ENCODE measurements at places on chromosomes 16 and 17.
A peak's percentile ranks its signal among the peaks of the same experiment; 100 is the strongest.

- DNase-seq, result peak; percentile 78
Measured at GRCh38 chr17:64196601-64197000, 66.5 kb downstream of the TEX2 start.

DNA sequence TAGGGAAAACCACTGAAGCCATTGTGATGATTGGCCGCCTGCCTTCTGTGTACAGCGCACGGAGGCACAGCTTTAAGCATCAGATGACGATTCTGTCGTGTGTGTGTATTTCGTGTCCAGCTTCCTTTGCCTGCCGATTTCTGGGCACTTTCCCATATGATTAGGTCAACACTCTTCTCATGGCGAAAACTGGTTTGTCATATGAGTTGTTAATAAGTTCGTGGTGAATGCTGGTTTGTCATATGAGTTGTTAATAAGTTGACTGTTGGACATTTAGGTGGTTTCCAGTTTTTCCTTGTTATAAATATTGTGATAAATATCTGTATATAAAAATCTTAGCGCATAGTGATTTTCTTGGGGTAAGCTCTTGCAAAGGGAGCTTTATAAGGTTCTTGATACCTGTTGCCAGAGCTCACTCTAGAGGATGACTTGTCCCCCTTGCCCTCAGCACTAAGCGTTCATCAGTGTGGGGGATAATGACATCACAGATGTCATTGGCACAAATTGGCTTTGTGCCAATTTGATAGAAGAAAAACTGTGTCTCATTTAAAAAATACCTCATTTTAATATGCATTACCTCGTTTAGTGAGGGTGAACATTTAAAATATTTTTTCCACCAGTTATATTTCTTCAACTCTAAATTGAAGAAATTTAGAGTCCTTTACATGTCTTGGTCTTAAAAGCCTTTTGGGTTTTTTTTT lies 40.0 kb downstream of the PGS1 start:
- no peak for DNase-seq

DNA sequence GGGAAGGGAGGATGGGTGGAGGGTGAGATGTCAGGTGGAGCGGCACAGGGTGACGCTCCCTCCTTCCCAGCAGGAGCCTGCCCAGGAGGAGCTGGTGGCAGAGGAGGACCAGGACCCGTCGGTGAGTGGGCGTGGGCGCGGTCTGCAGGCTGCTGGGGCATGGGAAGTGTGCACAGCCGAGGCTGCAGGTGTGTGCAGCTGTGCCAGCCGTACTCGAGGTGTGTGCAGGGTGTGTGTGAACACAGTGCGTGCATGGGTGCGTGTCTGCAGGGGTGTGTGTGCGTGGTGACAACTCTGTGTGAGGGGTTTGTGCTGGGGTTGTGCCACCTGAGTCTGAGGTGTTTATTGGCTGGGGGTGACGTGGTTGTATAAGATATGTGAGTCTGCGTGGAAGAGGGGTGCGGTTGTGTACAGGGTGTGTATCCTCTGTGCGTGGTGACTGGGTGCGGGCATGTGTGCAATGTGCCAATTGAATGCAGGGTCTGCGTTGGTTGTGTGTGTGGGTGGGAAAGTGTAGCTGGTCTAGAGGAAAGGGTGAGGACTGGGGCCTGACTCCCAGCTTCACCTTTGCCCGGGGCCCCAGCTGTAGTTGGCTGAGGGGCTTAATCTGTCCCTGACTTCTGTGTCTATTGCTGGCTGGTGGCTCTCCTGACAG lies 670 bp downstream of the TNFSF12 start:
- no peak for DNase-seq

GRCh38 chr17:47693731-47694580 lies at the start of gene TBKBP1:
TSS of gene TBKBP1 (plus strand) at chr17:47694161. CDS start at chr17:47696113, 1,952 bp downstream.
- DNase-seq, result peak; percentile 81

- no peak for DNase-seq
Measured at GRCh38 chr17:80397034-80397387, 18.0 kb upstream of the ENDOV start.

- DNase-seq, result no peak
Measured at GRCh38 chr16:19225651-19226050, 57.6 kb downstream of the SYT17 start.

DNA sequence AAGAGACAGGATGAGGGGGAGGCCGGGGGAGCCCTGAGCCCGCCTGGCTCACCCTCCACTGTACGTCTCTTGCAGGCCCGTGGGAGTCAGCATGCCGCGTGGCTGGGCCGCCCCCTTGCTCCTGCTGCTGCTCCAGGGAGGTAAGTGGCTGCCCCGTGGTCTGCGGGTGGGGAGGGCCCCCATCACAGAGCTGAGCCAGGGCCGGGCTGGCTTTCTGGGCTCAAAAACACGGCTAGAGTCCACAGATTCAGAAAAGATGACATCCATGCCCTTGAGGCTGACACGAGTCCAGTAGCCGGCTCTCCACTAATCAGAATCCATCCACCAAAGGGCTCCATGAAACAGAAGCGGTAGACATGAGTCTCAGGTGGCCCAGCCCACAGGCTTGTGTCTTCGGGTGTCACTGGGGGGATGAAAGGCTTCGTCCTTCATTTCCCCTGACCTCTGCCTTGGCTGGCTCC lies 28.0 kb downstream of the IL21R start:
- DNase-seq, result no peak

- no peak for DNase-seq
Measured at GRCh38 chr16:88888461-88889387, 22.3 kb upstream of the PABPN1L start.

GRCh38 chr17:75288770-75289114 lies 491 bp downstream of the SLC25A19 start:
- DNase-seq, result no peak

DNA sequence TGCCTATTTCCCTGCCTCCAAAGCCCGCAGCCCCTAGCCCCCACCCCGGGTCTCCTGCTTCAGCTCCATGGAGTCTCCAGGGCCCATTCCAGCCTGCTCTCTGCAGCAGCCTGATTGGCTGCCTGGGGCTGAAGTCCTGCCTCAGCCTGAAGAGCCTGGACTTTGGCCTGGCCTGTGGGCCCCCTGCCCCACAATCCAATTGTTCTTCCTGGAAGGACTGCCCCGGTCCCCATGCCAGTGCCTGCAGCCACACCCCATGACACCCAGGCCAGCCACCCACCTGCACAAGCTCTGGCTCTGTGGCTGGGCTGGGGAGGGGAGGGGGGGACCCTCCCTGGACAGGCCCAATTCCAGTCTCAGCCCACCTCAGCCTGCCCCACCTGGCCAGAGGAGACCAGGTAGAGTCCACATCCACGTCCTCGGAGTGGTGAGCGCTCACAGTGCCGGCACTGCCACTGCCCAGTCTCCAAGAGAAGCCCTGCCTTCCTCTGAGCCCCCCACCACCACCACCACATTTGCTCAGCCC lies 12.3 kb downstream of the ENPP7 start:
- DNase-seq, result no peak

DNA sequence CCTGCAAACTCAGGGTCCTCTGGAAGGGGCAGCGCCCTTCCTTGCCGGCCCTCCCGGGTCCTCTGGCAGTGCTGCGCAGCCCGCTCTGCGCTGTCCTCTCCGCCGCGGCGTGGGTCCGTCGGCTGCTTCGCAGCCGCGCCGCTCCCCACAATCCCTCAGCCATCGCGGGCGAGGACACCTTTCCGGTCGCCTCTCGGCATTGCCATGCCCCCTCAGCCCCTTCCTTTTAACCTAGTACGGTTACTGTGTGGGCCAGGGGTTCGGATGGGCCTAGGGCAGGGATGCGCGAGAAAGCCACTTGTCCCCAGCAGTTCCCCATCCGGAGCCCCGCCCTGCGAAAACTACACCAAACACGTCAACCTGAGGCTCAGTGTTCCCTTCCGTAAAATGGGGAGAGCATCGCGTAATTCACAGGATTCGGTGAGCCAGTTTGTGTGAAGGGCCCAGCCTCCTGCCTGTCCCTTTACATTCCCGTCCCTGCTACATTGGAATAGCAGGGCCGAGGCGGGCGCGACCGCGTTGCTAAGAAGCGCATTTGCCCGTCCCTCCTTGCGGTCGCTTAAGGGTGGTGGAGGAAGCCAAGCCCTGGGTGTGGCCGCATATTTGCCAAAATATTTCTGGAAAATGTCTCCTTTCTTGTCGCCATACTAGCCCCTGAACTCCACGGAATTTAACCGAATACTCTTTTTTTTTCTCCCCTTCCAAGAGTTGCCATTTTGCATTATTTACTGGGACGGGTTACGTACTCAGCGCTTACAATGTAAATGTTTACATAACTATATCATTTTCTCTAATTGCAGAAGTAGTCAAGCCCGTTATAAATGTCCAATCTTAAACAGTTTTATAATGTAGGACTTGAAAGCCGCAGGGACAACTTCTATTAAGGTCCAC lies 13.2 kb downstream of the COPZ2 start:
- DNase-seq, result peak; percentile 81

DNA sequence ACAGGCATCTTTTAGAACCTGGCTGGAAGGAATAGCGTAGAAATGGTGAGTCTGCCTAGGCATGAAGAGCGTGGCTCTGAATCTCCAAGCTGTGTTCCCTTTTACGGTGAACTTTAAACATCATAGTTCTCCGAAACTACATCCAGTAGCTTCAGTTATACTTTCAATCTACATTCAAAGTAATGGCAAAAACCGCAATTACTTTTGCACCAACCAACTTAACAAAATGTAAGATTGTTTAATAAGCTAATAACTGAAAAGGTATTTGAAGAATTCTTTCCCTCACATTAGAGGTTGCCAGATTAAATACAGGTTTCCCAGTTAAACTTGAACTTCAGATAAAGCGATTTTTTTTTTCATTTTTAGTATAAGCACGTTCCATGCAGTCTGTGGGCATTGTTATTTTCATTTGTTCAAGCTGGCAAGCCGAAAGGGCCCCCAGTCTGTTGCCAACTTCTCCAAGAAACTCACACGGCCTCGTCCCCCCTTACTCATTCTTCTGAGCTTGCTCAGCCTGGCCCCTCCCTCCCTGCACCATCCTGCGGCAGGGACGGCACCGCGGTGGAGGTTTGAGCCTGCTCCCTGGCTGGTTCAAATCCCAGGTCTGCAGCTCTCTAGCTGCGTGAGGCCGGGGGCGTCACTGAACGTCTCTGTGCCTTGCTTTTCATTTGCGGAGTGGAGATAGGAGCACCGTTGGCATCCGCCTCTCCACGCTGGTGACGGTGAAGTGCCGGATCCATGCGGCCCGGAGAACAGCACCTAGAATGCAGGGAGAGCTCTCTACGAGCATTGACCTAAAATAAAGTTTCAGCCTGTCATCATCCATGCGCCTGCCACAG lies 3.5 kb upstream of the MTHFSD start:
- DNase-seq, result no peak

DNA sequence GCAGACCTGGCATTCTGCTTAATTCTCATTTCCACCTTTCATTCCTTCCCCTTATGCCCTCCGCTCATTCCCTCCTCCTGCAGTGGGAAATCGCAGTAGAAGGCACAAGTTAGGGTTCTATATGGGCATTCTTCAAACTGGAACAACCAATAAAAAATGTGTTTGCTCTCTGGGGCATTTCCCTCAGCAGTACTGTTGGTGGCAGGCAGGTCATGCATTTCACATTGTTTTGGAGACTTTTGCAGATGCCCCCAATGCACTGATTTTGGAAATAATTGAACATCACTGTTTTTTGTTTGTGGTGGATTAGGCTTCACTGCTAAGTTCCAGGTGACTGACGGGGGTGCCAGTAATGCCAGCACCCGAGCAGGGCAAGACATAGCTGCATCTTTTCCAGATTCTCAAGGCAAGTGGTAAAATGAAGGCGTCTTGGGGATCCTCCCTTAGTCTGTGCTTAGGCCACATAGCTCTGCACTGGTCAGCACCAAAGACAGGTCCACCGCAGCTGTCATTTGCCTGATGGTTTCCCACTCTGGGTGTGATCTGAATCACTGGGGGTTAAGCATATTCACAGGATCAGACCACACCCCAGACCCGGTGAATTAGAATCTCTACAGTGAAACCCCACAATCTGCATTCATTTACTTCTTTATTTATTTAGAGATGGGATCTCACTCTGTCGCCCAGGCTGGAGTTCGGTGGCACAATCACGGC lies 304.5 kb downstream of the CPPED1 start:
- DNase-seq, result no peak

DNA sequence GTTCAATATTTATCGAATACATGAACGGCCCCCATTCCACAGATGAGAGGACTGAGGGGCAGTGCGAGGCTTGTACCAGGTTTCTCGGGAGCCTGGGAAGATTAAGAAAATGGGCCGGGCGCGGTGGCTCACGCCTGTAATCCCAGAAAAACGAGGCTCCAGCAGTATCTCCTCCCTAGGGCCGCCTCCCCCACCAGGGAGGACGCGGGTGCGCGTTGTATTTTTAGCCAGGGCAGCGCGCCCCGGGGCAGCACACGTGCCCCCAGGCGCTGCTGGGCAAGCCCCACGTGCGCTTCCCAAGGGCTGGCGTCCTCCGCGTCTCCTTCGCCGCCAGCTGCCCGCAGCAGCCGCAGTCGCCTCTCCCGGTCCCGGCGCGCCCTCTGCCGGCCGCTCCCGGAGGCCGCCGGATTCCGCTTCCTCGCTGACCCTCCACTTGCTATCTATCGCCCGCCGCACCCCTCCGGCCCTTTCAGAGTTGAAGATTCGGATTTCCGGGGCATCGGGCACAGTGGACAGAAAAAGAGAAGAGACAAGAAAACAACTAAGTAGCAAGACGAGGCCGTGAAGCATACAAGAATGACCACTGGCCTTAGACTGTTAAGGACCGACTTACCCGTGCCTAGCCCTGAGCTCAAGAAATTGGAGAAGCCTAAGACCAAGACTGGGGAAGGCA lies 1.9 kb upstream of the YBX2 start:
- DNase-seq, result peak; percentile 94

- DNase-seq, result no peak
Measured at GRCh38 chr16:3478242-3478925, 16.9 kb downstream of the C16orf90 start.

Data from adipocyte (in vitro differentiated cells).